ENCODE measurements at places on chromosomes 13 and 19.
A peak's percentile ranks its signal among the peaks of the same experiment; 100 is the strongest.

- no peak for DNase-seq
Measured at GRCh38 chr13:54787754-54788153, 1759.1 kb downstream of the OLFM4 start.

GRCh38 chr19:1046836-1047695, 7.2 kb downstream of the ABCA7 start:
- DNase-seq: no peak

DNA sequence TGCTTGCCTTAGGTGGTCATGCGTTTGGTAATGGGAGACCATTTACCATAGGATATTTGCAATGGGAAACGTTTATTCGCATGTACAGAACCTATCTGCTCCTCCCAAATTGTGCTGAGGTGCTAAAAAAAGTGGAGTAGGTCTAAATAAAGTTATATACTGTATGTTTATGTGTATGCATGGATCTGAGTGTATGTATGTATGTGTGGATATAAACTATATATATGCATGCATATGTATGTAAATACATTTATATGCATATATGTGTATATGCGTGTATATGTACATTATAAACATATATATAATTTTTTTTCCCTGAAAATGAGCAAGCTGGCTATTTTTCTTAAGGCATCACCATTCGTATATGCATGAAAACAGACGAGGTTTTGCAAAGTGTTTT, 95.9 kb downstream of the HS6ST3 start:
- DNase-seq: no peak

DNA sequence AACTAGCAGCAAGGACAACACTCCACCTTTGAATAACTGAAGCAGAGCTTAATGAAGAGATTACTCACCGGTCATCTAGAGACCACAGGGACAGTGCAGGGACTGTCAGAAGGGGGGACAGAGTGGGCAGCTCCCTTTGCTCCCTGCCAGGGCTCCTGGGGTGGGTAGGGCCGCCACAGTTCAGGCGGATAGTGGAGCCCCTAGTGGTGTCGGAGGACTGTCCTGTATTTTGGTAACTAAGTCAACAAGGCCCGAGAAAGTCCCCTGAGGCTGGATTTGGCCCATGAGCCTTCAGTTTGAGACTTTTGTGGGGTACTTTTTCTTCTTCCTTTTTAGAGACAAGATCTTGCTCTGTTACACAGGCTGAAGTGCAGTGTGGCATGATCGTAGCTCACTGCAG, 44.6 kb downstream of the GJA3 start:
- no peak for DNase-seq

- no peak for DNase-seq
Measured at GRCh38 chr19:18603255-18603957, 3.2 kb downstream of the CRLF1 start.

- no peak for DNase-seq
Measured at GRCh38 chr19:952680-953444, 27.0 kb downstream of the ARID3A start.

GRCh38 chr19:44943801-44944249, 1.8 kb downstream of the APOC4 start:
- DNase-seq: no peak

DNA sequence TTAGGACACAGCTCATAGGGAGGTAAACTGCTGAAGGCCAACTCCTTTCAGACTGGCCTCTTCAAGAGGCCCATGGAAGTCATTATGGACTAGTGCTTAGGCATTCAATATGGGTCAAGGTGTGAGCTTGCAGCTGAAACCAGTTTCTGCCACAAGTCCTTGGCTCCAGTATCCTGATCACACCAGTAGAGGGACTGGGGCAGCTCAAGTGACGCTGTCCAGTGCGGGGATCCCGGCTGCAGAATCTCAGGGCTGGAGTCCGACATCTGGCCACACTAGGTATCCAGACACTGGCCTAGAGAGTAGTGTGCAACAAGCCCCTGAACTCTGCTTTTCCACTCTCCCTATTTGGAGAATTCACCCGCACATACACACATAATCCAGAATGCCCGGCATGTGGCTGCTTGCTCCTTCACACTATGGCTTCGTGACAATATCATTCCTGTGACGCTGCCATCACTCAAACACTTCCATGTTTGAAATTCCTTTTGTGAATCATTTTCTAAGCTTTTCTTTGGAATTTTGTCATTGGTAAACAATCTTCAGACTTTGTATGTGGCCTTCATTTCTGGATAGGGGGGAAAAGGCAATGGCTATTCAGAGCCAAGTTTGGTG, 425.1 kb downstream of the EFNB2 start:
- no peak for DNase-seq

GRCh38 chr19:30703645-30704044, 331.5 kb downstream of the ZNF536 start:
- DNase-seq: no peak

- DNase-seq: no peak
Measured at GRCh38 chr13:35729926-35730627, 253.6 kb upstream of the MAB21L1 start.

DNA sequence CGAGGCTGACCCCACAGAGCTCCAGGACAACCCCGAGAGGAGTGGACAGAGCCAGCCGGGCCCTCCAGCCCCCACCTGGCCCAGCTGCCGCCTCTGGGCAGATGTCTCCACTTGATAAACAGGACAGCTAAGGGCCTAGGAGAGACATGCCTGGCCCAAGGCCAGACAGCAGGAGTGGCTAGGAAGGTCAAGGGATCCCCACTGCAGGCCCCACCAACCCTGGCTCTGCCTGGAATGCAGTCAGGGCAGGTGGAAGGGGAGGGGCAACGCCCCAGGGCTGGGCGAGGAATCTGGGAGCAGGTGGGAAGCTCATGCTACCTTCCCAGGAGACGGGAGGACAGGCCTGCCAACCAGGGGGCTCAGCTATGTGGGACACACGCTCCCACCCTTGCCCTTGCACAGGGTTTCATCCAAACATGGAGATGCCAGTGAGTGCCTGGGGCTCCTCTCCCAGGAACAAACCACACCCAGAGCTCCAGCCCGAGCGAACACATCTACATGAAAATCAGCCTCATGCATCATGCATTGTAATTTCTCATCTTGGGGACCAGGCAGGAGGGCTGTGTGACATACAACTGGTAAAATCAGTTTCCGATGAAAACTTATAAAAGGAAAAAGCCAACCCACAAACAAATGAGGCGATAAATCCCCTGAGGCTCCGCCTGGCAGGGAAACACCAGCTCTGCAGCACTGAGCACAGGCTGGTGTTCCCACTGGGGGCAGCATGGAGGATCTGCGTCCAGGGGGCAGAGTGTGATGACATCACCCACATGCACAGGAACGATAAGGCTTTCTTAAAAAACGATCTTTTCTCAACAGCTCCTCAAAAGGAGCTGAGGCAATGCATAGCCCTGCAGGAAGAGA, 25.0 kb downstream of the SH3GL1 start:
- peak; percentile 55 for DNase-seq

DNA sequence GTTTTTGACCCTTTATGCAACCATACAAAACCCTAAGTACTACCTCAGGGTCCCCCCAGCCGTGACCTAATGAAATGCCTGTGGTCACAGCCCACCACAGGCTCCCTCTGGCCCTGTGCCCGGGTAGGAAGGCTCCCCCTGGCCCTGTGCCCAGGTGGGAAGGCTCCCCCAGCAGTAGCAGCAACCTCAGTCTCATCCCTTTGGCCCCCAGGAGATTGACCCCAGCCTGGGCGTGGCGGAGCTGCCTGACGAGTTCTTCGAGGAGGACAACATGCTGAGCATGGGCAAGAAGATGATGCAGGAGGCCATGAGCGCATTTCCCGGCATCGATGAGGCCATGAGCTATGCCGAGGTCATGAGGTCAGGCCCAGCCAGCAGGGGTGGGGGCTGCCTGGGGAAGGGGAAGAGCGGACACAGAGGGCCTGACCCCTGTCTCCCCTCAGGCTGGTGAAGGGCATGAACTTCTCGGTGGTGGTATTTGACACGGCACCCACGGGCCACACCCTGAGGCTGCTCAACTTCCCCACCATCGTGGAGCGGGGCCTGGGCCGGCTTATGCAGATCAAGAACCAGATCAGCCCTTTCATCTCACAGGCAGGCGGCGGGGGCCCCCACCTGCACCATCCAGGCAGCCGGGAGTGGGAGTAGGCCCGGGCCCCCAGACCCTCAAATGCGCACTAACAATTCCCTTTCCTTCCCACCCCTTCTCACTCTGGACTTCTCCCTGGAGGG, 6.3 kb upstream of the BEST2 start:
- no peak for DNase-seq

DNA sequence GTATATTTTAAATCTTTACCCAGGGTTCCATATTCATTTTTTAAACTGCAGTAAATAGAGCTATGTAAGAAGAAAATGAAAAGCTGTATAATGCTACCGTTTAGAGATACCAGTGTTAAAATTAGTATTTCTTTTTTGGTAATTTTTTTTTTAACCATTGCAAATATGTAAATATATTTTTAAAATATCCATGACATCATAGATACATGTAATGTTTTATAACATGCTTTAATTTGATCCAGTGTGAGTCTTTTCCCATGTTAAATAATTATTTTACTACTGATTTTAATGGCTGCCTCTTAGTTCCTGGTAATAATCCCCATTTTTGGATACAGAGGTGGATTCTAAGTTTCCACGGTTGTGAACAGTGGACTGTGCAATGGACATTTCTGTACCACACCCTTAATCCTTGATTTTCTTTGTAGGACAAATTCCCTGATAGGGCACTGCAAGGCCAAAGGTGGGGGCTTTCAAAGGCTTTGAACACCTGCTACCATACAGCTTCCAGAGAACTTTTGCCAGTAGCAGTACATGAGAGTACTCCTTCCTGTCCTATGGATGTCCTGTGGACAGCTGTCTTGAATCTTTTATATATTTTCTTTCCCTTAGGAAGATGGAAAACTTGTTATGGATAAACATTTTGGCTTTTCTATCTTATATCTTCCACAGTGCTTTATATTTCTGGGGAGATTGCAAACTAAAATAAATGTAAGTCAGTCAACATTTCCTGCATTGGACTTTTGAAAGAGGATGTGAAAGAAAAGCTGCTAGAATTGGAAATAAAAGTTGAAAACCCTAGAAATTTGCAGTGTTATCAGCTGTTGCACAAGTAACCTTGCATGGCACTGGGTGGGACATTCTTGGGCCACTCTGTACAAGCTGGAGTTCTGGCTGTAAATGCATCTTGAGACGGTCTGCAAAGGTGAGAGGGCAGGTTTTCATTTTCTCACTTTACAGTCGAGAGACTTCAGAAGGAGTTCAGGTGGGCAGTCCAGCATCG, 46.8 kb downstream of the ARHGEF7 start:
- no peak for DNase-seq

DNA sequence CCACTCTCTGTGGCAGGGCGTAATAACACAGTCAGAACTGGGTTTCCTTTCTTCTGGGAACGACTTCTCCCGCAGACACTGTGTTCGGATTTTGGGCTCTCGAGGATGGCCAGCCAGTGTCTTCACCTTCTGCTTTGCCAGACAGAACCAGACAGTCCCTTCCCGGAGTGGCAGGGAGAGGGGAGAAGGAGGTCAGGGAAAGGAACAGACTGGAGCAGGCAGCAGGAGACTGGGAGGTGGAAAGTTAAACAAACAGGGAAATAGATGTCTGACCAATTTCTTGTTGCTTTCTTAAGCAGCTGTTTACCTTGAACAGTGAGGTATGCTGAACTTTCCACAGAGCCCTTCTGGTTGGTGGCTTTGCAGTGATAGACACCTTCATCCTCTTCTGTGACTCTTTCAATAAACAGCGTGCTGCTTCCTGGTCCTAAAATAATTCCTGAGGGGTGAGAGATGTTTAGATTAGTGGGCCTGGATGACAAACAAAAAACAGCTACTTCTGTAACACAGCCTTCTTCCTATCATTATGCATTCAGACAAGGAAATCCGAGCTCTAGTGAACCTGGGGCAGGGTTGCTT, 137.6 kb downstream of the FLT1 start:
- no peak for DNase-seq

DNA sequence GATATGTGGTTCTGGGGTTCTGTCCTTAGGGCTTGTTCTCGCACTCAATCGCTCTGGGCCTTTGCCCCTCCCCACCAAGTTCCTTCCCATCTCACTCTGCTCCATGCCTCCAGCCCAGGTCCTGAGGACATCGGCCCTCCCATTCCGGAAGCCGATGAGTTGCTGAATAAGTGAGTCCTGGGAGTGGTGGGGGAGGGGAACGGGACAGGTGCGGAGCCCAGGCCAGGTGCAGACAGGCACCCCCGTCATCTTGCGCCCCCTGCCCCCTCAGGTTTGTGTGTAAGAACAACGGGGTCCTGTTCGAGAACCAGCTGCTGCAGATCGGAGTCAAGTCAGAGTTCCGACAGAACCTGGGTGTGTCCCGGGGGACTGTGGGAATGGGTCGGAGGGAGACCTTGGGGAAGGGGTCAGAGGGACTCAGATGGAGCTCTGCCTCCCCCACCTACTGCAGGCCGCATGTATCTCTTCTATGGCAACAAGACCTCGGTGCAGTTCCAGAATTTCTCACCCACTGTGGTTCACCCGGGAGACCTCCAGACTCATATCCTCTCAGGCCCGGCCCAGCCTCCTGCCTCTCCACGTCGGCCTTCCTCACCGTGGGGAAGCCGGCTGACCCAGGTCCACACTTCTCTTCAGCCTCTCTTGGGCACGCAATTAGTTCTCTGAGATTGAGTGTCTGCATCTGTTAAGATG, 10.1 kb downstream of the FUZ start:
- no peak for DNase-seq

- no peak for DNase-seq
Measured at GRCh38 chr13:34214686-34215085, 396.7 kb downstream of the RFC3 start.

- no peak for DNase-seq
Measured at GRCh38 chr19:39483141-39483540, 2.5 kb downstream of the TIMM50 start.

DNA sequence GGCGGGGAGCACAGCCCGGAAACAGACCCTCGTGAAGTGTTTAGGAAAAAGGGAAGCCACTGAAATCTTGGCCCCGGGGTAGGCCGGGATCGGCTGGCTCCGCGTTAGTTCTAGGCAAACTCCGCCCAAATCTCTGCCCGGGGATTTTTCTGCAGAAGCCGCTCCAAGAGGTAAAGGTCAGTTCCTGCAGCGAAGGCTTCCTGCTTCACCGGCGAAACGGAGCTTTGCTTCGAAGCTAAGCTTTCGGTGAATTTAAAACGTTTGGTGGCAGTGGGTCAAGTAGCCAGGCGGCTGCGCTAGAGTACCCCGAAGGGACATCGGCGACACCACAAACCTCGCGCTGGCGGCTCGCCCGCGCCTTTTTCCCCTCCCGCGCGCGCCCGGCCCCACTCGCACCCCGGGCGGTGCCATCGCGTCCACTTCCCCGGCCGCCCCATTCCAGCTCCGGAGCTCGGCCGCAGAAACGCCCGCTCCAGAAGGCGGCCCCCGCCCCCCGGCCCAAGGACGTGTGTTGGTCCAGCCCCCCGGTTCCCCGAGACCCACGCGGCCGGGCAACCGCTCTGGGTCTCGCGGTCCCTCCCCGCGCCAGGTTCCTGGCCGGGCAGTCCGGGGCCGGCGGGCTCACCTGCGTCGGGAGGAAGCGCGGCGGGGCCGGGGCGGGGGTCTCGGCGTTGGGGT, 441 bp downstream of the GJB2 start:
- no peak for DNase-seq

DNA sequence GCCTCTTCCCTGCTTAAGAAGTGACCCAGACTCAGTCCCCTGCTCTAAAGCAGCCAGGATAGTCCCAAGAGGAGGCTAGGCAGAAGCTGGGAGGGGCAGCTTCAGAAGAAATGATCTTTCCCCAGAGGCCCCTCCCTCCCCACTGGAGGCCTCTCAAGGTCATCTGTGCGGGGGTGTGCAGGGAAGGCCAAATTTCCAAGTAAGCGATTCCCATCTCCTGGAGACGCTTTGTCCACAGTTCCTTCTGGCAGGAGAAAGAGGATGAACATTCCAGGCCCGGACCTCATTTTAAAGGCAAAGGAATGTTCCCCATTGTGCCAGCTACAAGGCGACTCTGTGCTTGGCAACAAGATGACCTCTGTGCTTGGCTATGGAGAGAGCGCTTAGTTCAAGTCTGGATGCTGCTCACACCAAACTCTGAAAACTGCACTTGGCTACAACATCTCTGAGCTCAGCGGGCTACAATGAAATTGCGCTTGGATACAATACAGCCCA, 23.5 kb downstream of the COL5A3 start:
- peak; percentile 95 for DNase-seq
